Spinal cord (tissue), 10 donors: ENCODE measurements at places on chromosomes 2 and 18. TPM values are rescaled to one million over a fixed set of nuclear protein-coding genes. Genes with fewer than 3 reads are reported as not detected.

Gene STK17B
- 29.4 TPM for total RNA-seq

Gene POTEE
- total RNA-seq, result 0.44 TPM

DNA sequence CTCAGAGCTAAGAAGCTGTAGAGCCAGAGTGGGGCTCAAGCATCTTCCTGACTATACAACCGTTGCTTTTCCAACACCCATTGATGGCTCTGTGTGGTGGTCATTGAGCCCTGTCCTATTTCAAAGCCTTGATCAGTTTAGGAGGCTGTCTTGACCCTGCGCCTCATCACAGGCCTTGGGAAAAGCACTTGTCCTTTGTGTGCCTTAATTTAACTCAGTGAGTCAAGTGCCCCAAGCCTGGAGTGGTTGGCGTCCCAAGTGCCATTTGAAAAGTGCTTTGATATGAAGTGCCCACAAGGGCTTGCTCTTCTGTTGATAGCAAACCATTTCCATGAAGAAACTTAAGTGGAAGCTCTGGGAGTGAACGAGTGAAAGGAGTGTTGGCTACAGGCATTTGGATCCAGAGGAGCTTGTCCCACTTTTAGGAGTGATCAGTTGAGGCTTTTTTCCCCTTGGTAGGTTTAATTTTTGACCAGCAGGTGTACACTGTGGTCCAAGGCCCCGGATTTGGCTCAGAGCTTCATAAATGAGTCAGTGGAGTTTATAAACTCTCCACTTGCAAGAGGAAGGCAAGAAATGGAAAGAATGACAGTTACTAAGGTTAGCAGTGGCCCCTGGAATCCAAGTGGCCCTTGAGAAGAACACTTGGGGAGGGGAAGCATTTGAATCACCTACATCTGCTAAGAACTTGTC, 50.3 kb downstream of the ACTR2 start:
- DNase-seq, result no peak

DNA sequence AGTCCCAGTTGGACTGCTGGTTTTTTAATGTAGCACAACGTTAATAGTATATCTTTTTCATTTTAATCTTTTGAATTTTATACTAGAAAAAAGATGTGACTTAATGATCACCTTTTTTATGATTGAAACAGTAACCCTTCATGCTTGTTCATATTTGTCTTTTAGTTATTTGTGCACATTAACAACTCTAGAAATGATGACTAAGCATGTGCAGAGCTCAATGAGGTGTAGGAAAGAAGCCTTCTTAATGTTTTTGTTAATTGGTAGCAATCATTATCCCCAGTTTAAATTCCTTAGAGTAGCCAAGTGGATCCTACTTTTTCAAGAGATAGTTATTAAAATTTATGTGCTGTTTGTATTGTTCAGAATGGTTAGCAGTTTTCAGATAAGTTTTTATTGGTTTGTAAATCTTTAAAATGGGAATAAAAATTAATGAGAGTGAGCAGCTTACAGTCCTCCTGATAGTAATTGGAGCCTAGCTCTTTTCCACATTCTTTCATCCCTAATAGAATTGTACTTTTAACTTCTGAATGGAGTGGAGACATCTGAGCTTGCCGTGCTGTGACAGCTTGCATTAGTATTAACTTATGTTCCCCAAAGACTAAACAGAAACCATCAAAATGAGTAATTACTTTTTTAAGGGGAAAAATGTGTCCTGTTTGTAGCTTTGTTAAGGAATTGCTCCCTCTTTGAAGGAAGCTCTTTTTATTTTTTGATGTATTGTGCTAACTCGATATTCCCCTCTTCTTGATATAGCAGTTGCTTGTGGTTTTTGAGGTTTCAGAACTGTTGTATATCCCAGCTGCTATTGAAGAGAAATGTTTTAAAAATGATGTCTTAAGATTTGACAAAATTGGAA, 17.3 kb downstream of the PIK3C3 start:
- no peak for DNase-seq

Gene FOXD4L1
- total RNA-seq, result 0.10 TPM

Gene ZNF397
- 41.0 TPM for total RNA-seq
